Uterus (tissue), 4 donors: ENCODE measurements at places on chromosomes 1 and 21. TPM values are rescaled to one million over a fixed set of nuclear protein-coding genes. Genes with fewer than 3 reads are reported as not detected.
A peak's percentile ranks its signal among the peaks of the same experiment; 100 is the strongest.

Gene USH2A
- total RNA-seq = not detected

Gene ZMPSTE24
- 17.9 TPM for total RNA-seq

Gene VCAM1
- 4.4 TPM for total RNA-seq

Gene TMCO1
- 47.4 TPM for total RNA-seq

Gene SPOCD1
- 1.5 TPM for total RNA-seq

Gene ELAPOR1
- 0.29 TPM for total RNA-seq

Gene TMEM54
- total RNA-seq = 43.7 TPM

Gene CHI3L1
- total RNA-seq = 21.2 TPM

Gene RPL11
- 1,429 TPM for total RNA-seq

Gene HCRTR1
- not detected for total RNA-seq

Gene SLC16A4
- total RNA-seq = 3.8 TPM

Gene RNF223
- not detected for total RNA-seq

Gene CFAP45
- not detected for total RNA-seq

Gene TMPRSS3
- not detected for total RNA-seq

Gene DTL
- not detected for total RNA-seq

Gene MLLT11
- 1.3 TPM for total RNA-seq

Gene PRKAA2
- 9.8 TPM for total RNA-seq

Gene GUCA2A
- not detected for total RNA-seq

Gene SRSF10
- total RNA-seq = 105 TPM

Gene MAB21L3
- not detected for total RNA-seq

- no peaks in the 10 kb centered on the region for H3K4me1 ChIP-seq
- H3K27ac ChIP-seq = no peak overlapping the region
- DNase-seq = no peak
- H3K36me3 ChIP-seq = no peaks in the 10 kb centered on the region
- H3K4me3 ChIP-seq = no peak overlapping the region
Observed at GRCh38 chr1:15489052-15489736, 13.3 kb downstream of the CELA2B start.

- H3K4me1 ChIP-seq = peaks cover 6% of the 10 kb centered on the region
- no peak for DNase-seq
- no peak overlapping the region for H3K4me3 ChIP-seq
- H3K27me3 ChIP-seq = no peaks in the 10 kb centered on the region
Observed at GRCh38 chr1:32933742-32934322, 30.8 kb downstream of the RNF19B start.

- H3K36me3 ChIP-seq = no peaks in the 10 kb centered on the region
- peak overlapping the region; percentile 97 for H3K4me3 ChIP-seq
- H3K4me1 ChIP-seq = no peaks in the 10 kb centered on the region
- H3K27ac ChIP-seq = peak overlapping the region; percentile 91
- H3K27me3 ChIP-seq = no peaks in the 10 kb centered on the region
Observed at GRCh38 chr1:53837646-53837923, 511 bp downstream of the NDC1 start.

GRCh38 chr1:154895798-154896197 lies 25.7 kb upstream of the KCNN3 start:
- DNase-seq = no peak
- no peak overlapping the region for H3K4me3 ChIP-seq
- no peaks in the 10 kb centered on the region for H3K4me1 ChIP-seq
- no peaks in the 10 kb centered on the region for H3K36me3 ChIP-seq

- no peak overlapping the region for H3K4me3 ChIP-seq
- H3K27me3 ChIP-seq = no peaks in the 10 kb centered on the region
- H3K27ac ChIP-seq = no peak overlapping the region
Observed at GRCh38 chr21:31855180-31855579, 17.6 kb upstream of the HUNK start.

- peaks cover 6% of the 10 kb centered on the region for H3K4me1 ChIP-seq
- H3K27ac ChIP-seq = peak overlapping the region; percentile 38
- no peaks in the 10 kb centered on the region for H3K27me3 ChIP-seq
- no peak overlapping the region for H3K4me3 ChIP-seq
Observed at GRCh38 chr1:38997034-38997900, 6.2 kb downstream of the AKIRIN1 start.

DNA sequence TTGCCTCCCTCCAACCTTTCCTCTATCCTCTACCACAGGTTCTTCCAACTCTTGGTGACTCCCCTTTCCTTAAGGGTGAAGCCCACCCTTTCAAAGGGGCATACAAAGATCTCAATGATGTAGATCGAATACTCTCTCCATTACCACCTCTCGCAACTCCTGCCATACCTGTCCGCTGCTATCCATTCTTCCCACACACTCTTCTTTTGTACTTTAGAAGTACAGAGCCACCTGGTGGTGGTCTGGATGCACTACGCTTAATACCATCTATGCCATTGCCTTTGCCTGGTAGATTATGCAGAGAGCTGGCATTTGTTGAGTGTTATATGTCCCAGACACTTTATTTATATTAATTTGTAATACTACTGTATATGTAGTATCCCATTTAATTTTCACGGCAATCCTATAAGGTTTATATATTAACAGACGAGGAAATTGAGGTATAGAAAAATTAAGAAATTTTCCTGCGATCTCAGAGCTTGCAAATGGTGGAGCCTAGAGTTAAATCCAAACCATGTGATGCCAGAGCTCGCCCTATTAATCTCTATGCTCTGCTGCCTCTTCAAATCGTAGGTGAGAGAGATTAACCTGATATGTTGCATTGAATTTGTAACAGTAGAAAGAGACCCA lies 22.9 kb downstream of the TSHB start:
- H3K27me3 ChIP-seq = no peaks in the 10 kb centered on the region
- DNase-seq = no peak
- no peak overlapping the region for H3K27ac ChIP-seq
- no peak overlapping the region for H3K4me3 ChIP-seq
- H3K4me1 ChIP-seq = no peaks in the 10 kb centered on the region

- H3K27me3 ChIP-seq = no peaks in the 10 kb centered on the region
- no peaks in the 10 kb centered on the region for H3K4me1 ChIP-seq
- no peak for DNase-seq
- H3K36me3 ChIP-seq = no peaks in the 10 kb centered on the region
- H3K4me3 ChIP-seq = no peak overlapping the region
Observed at GRCh38 chr1:214324896-214325800, 44.2 kb downstream of the SMYD2 start.

DNA sequence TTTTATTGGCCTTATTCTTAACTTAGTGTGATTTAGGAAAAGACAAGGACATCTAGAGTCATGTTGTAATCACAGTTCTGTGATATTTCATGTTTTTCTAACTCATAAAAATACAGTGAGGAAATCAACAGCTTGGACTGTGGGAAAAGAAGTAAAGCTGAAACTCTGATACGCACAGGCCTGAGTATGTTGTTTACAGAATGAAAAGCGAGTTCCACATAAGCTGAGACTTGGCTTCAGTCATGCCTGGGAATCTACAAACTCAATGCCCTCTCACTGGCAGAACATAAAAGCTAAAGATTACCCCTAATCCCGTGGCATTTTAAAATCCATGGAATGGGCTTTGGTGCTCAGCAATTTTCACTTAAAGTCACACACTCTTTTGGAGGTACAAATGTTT lies 23.6 kb upstream of the ATP5PO start:
- DNase-seq = no peak
- no peaks in the 10 kb centered on the region for H3K36me3 ChIP-seq
- no peak overlapping the region for H3K4me3 ChIP-seq
- H3K27ac ChIP-seq = peak overlapping the region; percentile 39
- H3K4me1 ChIP-seq = no peaks in the 10 kb centered on the region

DNA sequence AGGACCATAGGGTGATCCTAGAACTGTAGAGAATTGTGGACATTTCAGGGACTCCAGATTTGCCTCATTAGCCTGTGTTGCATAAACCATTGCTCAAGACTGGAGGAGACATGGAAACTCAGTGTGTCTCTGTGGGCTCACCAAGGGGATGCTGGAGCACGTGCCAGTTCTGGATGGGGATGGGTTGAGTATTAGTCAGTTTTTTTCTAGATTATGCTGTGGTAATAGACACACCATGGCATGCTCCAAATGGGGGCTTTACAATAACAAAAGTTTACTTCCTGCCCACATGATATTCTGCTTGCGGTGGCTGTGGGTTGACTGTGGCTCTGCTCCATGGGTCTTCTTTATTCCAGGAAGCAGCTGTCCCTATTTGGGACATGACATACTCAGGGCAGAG lies 125.4 kb downstream of the FOXD2 start:
- H3K36me3 ChIP-seq = no peaks in the 10 kb centered on the region
- no peak overlapping the region for H3K4me3 ChIP-seq
- DNase-seq = no peak
- H3K4me1 ChIP-seq = no peaks in the 10 kb centered on the region
- H3K27me3 ChIP-seq = no peaks in the 10 kb centered on the region

DNA sequence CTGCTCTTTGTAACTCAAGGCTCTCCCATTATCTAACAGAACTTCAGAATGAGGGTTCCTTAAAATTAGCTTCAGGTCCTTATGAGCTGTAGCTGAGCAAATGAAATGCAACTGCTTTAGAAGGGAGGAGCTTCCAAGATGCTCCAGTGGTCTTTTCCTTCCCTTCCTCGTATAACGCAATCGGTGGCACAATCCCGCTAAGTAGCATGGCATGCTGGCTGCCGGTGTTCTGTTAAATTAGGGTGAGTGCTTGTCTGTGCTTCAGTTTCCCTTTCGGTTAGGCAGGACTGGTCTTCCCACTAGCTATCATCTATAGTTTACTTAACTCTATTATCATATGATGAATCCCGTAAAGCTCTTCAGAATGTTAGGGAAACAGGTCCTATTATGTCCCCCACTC lies 917 bp downstream of the KIAA0040 start:
- no peaks in the 10 kb centered on the region for H3K36me3 ChIP-seq
- H3K27ac ChIP-seq = peak overlapping the region; percentile 77
- peak; percentile 23 for DNase-seq
- H3K4me1 ChIP-seq = no peaks in the 10 kb centered on the region

GRCh38 chr1:220182111-220182510 lies 88.2 kb downstream of the IARS2 start:
- no peak for DNase-seq
- H3K4me1 ChIP-seq = no peaks in the 10 kb centered on the region
- no peaks in the 10 kb centered on the region for H3K36me3 ChIP-seq
- no peak overlapping the region for H3K4me3 ChIP-seq

- no peaks in the 10 kb centered on the region for H3K36me3 ChIP-seq
- no peak overlapping the region for H3K27ac ChIP-seq
- DNase-seq = no peak
- no peak overlapping the region for H3K4me3 ChIP-seq
- no peaks in the 10 kb centered on the region for H3K27me3 ChIP-seq
Observed at GRCh38 chr21:36425286-36425685, 40.1 kb downstream of the CHAF1B start.

GRCh38 chr1:169128562-169128961 lies 22.1 kb downstream of the ATP1B1 start:
- H3K4me3 ChIP-seq = no peak overlapping the region
- peak overlapping the region; percentile 61 for H3K27ac ChIP-seq

- H3K36me3 ChIP-seq = no peaks in the 10 kb centered on the region
- H3K4me1 ChIP-seq = no peaks in the 10 kb centered on the region
- H3K27ac ChIP-seq = no peak overlapping the region
- no peaks in the 10 kb centered on the region for H3K27me3 ChIP-seq
- H3K4me3 ChIP-seq = no peak overlapping the region
Observed at GRCh38 chr1:222026280-222026679, 284.4 kb upstream of the DUSP10 start.

DNA sequence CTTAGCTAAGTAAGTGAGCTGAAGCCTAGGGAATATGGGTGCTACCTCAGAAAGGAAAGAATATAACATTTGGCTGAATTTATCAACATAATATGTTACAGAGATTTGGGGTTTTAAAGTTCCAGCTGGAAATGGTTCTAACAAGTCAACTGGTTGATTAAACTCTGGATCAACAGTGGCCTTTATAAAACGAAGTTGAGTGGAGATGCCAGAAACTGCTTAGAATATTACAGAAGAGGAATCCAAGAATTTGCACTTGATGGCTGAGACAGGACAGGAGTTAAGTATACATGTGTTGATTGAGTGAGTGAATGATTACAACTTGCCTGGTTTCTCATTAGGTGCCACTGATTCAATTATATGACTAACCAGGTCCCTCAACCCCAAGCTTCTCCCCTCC lies 7.4 kb upstream of the ZBTB17 start:
- H3K4me1 ChIP-seq = no peaks in the 10 kb centered on the region
- no peak overlapping the region for H3K4me3 ChIP-seq
- H3K36me3 ChIP-seq = no peaks in the 10 kb centered on the region
- H3K27ac ChIP-seq = no peak overlapping the region
- no peaks in the 10 kb centered on the region for H3K27me3 ChIP-seq
- no peak for DNase-seq

DNA sequence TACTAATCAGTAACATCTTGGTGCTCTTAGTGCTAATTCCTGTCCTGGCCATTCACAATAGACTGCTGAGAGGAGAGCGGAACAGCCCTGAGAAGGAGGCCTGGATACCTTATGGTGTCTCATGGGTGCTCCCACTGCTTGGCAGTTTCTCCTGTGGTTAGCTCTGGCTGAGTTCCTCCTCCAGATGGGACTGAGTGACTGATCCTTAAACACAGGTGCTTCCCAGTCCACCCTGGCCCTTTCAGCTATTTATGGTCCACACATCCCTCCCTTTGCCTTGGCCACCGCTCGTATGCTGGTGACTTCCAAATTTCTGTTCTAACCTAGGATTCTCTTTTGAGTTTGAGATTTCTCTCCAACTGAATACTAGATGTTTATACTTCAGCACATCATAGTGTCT lies 157.0 kb upstream of the CACNA1E start:
- H3K27ac ChIP-seq = no peak overlapping the region
- DNase-seq = no peak
- H3K4me3 ChIP-seq = no peak overlapping the region

- H3K27ac ChIP-seq = no peak overlapping the region
- no peak for DNase-seq
- H3K36me3 ChIP-seq = no peaks in the 10 kb centered on the region
- H3K27me3 ChIP-seq = no peaks in the 10 kb centered on the region
Observed at GRCh38 chr1:168472223-168472622, 71.6 kb downstream of the XCL2 start.

DNA sequence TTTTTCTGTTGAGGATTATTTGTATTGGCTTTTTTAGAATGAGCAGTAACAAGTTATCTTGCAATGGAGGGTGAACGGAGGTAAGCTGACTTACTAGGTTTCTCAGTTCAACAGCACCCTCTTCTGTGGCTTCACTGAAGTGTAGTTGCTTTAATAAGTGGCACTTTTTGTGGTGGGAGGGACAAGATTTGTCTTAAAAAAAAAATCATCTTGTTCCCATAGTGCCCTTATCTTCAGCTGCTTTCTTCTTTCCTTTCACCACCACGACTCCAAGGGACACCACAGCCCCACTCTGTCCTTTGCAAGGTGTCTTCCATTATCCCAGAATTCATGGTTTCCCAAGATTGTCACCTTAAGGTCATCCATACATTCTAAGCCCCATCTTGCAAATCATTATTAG lies 92.9 kb downstream of the PIGK start:
- no peaks in the 10 kb centered on the region for H3K27me3 ChIP-seq
- no peaks in the 10 kb centered on the region for H3K36me3 ChIP-seq
- DNase-seq = no peak
- no peak overlapping the region for H3K27ac ChIP-seq
- H3K4me3 ChIP-seq = no peak overlapping the region
- no peaks in the 10 kb centered on the region for H3K4me1 ChIP-seq
